ENCODE measurements at places on chromosomes 6 and 20.

DNA sequence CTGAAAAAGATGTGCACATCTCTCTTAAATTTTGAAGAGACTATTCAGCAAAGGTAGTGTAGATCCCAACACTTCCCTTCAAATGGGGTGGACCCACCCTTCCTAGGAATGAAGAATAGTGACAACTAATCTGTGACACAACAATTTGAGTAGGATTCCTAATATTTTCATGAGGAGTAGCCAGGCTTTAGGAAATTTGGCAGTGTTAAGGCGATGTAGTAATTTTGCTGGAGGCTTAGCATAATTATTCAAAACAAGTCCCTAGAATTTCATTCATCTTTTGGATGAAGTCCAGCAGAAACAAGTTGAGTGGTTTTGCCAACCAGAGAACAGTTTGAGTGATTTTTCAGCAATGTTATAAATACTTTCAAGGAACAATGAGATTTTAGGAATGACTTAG is 52.4 kb downstream of the ELOVL4 start:
- DNase-seq = no peak

DNA sequence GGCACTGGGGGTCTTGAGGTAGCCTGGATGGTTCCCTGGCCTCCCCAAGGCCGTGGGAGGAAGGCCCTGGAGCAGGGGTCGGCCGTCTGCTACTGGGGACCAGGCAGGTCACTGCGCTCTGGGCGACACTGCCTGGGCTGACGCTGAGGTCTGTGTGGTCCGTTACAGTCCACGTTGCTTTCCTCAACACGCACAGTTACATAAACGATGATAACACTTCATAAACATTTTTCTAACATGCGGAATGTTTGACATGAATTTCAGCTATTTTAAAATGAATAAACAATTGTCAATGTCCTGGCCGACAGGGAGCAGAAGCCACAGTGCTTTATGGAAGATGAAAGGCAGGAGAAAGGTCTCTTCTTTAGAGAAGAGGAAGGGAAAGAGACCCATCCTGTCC is 10.2 kb upstream of the RBBP8NL start:
- DNase-seq = no peak

DNA sequence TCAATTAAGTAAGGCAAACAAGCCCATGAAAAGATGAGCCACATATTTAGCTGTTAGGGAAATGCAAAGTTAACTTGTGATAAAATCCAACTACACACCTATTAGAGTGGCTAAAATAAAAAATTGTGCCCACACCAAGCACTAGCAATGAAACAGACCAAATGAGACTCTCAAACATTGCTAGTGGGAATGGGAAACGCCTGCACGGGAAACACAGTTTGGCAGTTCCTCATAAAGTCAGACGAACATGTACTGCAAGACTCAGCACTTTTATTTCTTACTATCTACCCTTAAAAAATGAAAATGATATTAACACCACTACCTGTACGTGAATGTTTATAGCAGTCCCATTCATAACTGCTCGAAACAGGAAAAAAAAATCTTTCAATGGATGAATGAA is 392.1 kb upstream of the NOX3 start:
- DNase-seq = no peak

- DNase-seq = no peak
These were observed 31.0 kb downstream of the ELOVL2 start for GRCh38 chr6:11012976-11013720.

DNA sequence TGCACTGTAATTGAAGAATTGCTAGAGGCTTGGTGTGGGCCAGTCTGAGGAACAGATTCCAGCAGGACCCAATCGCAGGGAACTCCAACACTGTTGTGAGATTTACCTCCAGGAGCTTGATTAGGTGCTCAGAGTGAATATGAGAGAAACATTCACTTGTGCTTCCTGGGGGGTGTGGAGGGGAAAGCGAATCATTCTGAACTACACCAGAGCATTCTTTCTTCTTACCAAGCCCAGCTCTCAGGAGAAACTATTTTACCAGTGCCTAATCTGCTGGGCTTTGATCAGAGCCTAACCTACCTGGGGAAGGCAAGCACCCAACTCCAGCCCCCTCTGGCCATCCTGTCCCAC is 7.4 kb upstream of the SIRPB1 start:
- DNase-seq = no peak

GRCh38 chr6:133184798-133185372 is 56.3 kb upstream of the EYA4 start:
- peak; percentile 64 for DNase-seq

Measured in Karpas-422 (cell line).